Natural killer cell (primary cell): ENCODE measurements at places on chromosomes 16 and 17.

DNA sequence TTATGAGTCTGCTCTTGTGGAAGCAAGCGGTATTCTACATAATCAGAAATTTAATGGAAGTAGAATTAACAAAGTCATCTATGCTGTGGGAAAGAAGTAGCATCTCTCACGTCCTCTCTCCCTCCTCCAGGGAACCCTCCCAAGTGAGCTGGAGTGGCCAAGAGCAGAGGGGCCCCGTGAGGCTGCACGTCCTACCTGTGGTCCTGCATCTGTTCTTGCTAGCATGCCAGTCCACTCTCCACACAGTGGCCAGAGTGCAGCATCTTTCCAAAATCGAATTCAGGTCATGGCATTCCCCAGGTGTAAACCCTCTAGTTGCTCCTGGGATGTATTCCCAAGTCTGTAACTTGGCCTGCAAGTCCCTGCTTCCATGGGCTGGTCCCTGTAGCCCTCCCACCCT lies 10.1 kb downstream of the KIAA0513 start:
- DNase-seq = no peak

DNA sequence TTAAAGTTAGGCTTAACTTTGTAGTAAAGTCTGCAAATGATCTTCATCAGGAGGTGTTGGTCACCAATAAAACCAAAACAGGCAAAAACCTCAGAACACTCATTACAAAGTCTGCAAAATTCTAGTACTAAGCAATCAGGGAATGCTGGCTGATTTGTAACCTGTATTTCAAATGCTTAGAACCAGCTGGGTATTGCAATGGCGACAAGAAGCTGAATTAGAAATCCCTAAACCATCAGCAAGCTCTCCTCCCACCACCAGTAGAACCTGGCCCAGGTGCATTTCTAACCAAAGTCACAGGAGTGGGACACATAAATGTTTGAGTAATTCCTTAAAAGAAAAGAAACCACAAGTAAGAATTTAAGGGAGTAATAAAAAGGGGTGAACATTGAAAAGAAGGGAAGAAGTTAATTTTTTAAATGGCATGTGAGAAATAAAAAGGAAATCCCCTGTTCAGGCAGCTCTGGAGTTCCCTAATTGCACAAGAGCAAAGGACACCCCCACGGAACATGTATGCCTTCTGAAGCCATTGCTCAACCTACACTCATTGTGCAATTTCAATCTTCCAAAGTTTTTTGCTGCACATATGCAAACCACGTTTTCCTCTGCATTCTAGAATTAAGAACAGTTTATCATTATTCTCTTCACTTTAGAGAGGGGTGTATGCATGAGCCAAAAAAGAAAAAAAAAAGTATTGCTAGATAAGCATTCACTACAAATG lies 102.9 kb downstream of the HIC1 start:
- no peak for DNase-seq

DNA sequence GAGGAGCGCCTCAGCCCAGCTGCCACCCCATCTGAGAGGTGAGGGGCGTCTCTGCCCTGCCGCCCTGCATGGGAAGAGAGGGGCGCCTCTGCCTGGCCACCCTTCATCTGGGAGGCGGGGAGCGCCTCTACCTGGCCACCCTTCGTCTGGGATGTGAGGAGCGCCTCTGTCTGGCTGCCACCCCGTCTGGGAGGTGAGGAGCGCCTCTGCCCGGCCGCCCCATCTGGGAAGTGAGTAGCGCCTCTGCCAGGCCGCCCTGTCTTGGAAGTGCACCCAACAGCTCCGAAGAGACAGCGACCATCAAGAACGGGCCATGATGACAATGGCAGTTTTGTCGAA lies 114.4 kb upstream of the CES5A start:
- DNase-seq = no peak

DNA sequence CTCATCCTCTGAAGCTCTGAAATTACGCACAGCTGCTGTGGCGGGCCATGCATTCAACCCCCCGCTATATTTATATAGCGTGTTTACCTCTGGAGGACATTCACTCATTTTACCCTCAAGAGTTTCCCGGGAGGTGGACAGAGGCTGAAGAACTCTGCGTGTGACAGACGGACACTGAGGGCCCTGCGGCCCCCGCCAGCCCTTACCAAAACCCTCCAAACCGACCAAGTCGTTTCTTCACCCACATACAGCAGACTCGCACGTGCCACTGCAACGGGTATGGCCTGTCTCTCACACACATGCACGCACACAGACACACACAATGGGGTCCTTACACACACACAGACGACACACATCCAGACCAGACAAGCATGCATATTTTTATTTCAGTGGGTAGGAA lies 216.4 kb upstream of the FOXF1 start:
- no peak for DNase-seq

- no peak for DNase-seq
Observed at GRCh38 chr16:68972013-68972412, 128.7 kb downstream of the TANGO6 start.

DNA sequence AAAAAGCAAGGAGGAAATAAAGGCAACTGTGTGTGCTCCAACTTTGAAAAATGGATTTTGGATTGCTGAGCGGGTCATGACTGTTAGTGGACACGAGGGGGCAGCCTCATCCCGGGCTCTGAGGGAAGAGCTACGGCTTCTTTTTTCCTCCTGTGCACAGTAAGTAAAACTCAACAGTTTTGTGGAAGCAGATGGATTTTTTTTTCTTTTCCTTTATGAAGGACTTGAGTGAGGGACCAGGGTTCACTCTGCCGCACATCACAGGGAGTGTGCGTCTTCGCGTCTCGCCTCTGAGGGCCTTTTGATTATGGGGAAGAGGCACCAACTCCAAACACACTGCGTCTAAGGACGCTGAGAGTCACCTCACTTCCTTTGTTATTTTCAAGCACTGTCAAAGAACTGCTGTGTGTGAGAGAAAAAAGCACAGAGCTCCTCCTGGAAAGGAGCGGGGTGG lies 80.3 kb upstream of the GOT2 start:
- DNase-seq = peak; percentile 23

DNA sequence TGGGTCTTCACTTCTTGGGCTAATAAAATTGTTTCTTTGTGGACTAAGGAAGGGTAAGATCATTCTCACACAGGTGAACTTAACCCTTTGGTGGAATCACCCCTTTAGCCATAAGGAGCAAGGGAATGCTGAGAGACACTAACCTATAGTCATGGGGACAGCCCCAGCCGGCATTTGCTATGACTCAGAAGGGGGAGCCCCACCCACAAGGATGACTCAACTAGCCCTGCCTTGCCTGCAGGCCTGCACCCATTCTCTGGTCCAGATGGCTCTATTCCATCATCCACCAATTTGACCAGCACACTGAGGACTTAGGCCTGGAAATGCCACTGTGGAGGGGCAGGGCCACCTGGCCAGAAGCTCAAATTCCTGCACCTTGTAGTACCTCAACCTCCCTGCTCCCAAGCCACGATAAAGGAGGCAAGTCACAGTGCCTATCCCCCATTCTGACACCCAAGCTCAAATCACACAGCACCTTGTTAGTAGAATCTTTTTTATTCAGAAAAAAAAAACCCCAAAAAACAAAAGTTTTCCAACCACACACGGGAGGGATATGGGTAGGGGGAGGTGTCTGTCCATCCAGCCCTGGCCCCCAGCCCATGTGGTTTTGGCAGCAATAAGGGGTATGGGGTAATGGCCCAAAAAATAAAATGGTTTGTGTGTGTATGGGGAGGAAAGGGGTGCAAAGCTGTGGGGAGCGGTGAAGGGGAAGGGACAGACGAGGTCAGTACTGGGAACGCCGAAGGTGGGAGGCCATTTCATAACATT lies 3.0 kb downstream of the PFN1 start:
- peak; percentile 83 for DNase-seq

GRCh38 chr17:16286947-16287562 lies 66.2 kb downstream of the CENPV start:
- DNase-seq = peak; percentile 17

GRCh38 chr16:28915181-28915580 lies 9.9 kb downstream of the RABEP2 start:
- DNase-seq = no peak

DNA sequence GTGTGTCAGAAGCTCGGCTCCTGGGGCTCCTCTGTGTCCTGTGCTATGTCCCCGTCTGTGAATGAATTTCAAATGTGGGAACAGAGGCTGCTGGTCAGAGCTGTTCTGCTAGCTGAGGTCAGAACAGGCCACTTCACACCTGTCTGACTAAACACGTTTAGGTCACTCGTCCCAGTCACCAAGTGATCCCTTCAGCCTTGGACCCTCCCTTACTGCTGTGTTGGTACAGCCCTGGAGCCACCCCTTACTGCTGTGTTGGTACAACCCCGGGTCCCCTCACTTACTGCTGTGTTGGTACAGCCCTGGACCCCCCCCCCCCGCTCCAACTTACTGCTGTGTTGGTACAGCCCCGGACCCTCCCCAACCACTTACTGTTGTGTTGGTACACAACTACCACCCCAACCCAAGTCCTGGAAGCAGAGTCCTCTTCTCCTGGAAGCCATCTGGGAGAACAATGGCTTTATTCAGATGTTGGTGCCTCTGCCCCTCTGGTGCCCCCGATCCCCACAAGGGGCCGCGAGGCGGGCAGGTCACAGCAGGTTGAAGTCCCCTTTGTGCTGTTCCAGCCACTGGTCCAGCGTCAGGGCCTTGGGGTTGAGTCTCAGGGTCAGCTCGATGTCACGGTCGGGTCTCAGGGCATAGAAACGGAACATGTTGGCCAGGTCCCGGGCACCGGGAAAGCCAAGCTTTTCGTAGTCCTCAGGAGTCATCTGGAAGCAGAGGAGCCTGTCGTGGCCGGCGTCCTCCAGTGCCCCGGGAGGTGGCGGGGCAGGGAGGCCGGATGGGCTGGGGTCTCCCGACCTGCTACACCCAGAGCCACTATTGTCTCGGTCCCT lies 13.0 kb downstream of the NMRAL1 start:
- DNase-seq = no peak

- no peak for DNase-seq
Observed at GRCh38 chr17:17950806-17951205, 21.4 kb downstream of the TOM1L2 start.

DNA sequence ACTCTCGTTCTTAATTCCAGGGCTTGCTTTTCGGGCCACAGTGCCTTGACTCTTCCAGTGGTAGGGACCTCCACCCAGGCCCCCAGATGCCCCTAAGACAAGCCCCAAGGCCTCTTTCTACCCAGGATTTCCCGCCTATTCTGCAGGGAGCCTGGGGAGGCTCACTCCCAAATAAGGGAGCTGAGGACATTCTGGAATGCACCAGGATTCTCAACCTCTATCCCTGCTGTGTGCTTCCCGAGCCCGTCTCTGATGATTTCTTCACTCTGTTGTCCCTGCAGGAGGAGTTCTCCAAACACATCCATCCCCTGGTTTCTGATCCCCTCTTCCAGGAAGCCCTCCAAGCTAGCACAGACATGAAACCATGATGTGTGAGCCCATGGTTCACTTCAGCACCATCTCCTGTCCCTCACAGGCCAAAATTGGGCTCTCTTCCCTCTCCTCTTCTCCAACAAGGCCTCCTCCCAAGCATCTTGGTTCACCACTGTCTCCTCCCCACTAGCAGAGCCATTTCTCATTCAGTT lies 255.9 kb downstream of the KATNIP start:
- no peak for DNase-seq

GRCh38 chr16:23324727-23325126 lies 22.6 kb downstream of the SCNN1B start:
- no peak for DNase-seq

GRCh38 chr17:1695365-1695764 lies 10.7 kb upstream of the PRPF8 start:
- DNase-seq = no peak

DNA sequence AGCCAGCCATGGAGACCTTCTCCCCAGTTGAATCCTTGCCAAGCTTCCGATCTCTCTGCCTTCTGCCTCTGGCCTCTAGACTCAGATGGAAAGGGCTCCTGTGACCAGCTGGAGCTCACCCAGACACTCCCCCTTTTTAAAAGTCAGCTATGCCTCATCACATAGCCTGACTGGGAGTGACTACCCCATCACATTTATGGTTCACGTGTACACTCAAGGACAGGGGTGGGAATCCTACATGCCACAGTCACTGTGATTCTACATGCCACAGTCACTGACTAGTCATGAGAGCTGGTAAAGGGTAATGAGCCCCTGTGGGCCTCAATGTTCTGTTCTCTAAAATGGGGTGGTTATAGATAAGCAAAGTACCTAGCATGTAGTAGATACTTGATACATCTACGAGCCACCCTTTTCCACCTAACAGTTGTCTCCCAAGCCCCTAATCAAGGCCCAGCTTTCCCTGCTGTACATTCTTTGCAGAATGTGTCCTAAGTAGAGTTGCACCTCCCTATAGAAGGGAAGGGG lies 85.1 kb downstream of the RGS9 start:
- no peak for DNase-seq

DNA sequence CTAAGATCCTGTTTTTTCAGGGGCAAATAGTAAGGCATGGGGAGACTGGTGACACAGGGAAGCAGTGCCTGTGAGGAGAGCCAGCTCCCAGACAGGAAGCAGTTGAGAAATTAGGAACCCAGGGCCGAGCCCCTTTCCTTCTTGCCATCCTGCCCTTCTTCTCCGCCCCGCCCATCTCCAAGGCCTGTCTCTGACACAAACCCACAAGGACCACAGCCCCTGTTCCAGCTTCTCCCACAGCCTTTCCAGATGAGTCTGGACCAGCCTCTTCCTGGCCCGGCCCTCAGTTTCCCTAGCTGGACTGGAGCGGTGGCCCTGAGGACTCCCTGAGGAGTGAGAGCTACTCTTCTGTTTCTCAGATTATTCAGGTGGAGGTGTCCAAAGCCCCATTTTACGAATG lies 9.9 kb downstream of the CCDC102A start:
- no peak for DNase-seq

DNA sequence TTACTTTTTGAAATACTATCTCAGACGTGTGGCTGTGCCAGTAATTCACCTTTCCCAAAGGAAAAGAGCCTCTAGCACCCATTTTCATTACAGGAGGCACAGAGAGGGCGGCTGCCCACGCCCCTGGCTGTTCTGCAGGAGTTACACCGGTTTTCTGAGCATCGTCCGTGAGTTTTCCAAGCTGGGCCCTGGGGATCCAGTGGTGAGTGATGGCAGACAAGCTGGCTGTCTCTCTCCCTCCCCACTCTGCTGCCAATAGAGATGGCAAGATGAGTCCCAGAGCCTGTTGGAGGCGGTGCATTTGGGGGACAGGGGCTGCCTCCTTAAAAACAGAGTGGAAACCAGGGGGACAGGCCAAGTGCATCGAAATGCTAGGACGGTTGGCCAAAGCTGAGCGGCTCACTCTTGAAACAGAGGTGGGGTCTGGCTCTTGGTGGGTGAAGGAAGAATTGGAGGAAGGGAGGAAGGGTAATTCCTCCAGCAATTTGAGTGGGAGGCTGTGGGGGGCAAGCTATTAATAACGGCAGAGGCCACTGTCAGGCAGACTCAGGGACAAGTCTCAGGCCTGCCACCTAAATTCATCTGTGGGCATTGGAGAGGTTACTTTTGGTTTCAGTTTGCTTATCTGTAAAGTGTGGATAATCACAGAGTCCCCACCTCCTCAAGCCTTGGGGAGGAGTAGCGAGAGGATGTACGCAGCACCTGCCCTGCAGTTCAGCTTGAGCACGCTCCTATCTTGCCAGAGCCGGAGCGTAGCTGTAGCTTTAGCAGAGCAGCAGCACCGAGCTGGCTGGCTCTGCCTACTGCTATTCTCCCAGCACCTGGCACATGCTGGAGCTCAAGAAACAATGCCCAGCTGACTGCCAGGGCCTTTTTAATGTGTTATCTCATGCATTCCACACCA lies 7.5 kb upstream of the NOS2 start:
- peak; percentile 84 for DNase-seq

GRCh38 chr17:61275395-61275794 lies 124.2 kb upstream of the TBX2 start:
- no peak for DNase-seq
